ENCODE measurements at places on chromosomes 7 and 10.

DNA sequence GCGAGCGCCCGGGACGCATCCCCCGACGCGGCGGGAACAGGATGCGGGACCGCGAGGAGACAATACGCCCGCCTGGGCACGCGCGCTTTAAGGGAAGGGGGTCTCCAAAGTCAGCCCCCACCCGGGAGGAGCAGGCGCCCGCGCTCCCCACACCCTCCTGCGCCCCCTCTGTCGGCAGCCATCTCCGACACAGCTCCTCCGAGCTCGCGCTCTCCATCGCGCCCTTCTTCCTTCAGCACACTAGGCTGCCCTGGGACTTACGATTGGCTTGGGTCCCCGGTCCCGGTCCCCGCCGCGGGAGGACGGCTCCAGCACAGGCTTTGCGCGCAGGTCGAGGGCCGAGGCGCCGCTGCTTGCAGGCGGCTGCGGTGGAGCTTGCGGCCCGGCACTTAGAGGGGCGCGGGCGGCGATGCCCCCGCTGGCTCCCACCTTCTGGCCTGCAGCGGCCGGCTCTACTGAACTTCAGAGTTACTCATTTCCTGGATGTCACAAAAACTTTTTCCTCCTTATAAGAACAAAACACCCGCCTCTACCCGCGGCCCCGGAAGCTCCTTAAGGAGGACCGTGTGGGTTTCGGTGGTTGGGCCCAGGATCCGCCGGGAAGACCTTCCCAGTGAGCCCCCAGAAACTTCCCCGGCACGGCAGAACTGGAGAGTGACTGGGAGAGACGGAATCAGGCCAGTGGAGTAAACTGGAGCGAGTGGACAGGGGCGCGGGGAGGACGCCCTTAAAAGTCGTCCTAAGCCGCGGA is at the start of gene ITPRIP:
TSS of gene ITPRIP (minus strand) at position 481 of the 751 bp plus-strand sequence. CDS start 22,414 bp downstream, outside the sequence.
- peak; percentile 83 for DNase-seq

GRCh38 chr7:134702366-134703240 is 56.0 kb downstream of the BPGM start:
- no peak for DNase-seq

GRCh38 chr7:14351167-14351566 is 361.7 kb upstream of the ETV1 start:
- no peak for DNase-seq

DNA sequence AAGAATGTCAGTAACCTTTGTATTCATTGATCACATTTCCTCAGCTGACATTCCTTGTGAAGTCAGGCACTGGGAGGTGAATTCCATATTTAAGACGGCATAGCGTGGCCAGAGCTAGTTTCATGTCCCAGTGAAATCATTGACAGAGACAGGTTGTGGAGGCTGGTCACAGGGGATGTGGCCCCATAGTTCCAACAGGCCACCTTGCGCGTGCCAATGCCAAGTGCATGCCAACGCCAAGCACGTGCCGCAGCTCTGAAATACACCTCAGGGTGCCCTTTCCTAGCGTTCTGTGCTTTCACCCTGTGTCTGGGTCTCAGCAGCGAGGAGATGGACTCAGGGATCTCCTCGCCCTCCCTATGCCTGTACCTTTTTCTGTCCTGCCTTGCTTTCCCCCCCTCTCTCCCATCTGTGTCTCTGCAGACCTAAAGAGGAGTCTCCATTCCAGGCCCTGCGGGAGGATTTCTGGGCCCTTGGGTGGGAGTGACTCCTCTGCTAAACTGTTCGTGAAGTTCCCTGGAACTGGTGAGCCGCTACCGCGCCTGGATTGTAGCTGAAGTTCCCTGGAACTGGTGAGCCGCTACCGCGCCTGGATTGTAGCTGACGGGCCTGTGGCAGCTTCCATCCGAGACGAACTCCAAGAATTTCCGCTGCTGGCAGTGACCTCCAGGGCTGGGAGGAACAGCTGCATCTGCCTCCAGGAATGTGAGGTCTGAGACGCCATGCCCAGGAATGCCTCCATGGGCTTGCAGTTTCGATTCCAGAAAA is 19.7 kb downstream of the AQP1 start:
- no peak for DNase-seq

DNA sequence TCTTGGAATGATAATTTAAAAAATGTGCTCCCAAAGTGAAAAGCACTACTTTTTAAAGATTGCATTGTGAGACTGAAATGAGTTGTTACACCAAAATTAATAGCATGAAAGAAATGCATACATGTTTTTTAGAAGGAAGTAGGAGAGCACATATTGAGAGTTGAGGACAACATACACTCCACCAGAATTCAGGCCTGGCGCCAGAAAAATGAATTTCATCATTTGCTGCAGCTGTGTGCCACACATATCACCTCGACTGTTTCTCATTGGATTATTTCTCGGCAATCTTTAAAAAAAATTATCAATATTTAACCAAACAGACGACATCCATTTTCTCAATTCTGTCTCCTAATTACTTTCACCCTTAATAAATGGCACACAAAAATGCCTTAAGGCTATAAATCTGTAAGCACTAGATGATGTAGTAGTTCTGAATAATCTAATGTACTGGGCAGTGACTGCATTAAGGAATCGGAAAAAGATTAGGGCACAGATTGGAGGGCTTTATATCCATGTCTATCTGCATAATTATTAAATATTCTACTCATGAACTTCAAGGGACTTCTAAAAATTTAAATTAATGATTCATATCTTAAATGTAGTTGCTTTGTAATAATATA is 590.4 kb downstream of the NXPH1 start:
- no peak for DNase-seq

DNA sequence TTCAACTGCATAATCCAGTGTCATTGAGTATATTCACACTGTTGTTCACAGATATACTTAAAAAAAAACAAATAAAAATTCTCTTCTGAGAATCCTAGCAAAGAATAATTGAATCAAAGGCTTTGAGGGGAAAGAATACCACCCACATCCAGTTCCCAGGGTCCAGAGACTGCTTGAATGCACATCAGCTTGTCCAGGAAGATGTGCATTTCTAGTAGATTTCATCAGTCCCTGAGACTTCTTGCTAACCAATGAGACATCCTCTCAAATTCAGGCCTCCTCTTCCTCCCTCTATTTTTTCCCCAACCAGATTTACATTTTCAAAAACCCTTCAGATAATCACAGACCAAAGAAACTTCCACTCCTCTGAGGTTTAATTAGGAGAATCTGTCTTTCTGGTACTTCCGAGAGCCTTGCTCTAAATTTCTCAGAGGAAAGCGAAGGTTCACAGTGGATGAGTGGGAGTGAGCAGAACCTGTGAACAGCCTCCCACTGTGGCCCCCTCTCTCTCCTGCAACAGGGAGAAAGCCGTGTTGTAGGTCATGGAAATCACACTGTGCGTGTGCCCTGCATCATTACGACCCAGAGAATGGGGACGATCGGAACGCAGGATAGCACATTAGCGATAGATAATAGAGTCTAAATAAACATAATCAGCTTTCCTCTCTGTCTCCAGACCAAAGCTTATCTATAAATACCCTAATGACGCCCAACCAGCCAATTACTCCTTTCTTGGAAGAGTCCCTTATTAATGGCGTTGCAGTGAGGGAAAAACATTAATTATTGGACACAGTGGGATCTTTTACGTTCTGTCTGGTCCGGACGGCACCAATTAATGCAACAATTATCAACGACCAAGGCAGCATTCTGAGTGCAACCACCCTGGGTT is 212.5 kb downstream of the EMX2 start:
- DNase-seq: no peak

DNA sequence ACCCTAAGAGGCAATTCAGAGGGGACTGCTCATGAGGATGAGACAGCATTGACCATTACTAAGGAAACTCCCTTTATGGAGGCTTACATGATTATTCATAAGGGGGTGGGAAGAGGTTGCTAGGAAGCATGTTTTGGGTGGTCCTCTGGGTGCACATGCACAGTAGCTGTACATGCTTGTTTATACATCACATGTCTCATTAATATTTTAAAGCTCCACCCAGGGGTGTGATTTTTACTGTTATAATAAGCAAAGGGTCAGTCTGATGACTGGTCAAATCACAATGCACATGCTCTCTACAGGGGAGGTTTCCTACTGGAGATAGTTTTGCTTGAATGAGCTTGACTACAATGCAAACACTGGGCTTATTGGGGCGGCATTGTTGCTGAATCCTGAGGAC is 23.8 kb upstream of the PPP1R9A start:
- DNase-seq: no peak

- DNase-seq: no peak
Observed at GRCh38 chr10:17445400-17445998, 8.9 kb downstream of the ST8SIA6 start.

DNA sequence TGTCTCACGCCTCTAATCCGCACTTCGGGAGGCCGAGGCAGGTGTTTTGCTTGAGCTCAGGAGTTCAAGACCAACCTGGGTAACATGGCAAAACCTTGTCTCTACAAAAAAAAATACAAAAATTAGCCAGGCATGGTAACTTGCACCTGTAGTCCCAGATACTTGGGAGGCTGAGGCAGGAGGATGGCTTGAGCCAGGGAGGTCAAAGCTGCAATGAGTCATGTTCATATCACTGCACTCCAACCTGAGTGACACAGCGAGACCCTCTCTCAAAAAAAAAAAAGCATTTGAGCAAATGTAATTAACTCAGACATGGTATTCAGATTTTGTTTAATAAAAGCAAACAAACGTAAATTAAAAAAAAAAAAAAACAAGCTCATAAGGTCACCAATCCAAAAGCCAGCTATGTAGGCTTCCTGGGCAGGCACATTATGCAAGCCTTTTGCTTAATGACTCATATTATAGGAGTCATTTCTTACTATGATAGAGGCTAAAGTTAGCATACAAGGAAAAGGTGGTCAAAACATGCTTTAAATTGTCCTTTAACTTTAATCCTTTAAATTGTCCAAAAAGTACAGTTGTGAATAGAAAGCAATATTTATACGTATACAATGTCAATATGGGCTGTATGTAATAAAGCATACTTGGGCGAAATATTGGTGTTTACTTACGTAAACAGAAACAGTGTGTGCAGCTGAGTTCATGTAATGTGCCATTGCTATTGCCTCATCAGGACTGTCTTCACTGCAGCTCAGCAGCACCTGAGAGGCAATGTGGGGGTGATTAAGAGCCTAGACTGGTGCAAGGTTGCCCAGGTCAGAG is 13.0 kb downstream of the AKR1D1 start:
- DNase-seq: no peak

- DNase-seq: peak; percentile 14
Observed at GRCh38 chr7:117012284-117012683, 59.0 kb downstream of the ST7 start.

- no peak for DNase-seq
Observed at GRCh38 chr7:130207033-130207432, 627 bp upstream of the SSMEM1 start.

DNA sequence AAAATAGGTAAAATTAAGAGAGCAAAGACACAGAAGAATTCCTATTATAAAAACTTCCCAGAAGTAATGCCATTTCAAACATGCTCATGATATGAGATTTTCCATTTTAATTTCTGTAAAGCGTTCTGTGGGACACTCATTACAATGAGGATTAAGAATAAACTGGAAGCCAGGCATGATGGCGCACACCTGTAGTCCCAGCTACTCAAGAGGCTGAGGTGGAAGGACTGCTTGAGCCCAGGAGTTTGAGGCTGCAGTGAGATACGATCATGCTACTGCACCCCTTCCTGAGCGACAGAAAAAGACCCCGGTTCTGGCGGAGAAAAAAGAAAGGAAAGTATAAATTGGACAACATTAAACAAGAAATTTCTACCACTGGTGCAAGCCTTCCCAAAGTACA is 1.5 kb downstream of the DNA2 start:
- DNase-seq: no peak

DNA sequence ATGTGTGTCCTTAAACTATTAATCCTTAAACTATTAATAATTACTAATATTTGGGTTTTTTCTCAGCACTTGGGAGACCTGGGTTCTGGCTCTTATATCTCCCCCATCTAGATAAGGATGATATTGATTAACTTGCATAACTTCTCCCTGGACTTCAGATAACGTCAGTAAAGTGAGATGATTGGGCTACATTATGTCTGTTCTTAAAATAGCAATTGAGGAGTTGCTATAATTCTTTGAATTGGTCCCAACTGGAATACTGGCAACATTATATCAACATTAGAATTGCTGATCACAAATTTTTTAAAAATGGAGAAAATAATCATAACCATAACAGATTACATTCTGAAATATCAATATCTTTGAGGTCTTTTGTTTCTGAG is 1.9 kb downstream of the APBB1IP start:
- no peak for DNase-seq

GRCh38 chr7:753190-753589 is 26.1 kb upstream of the PRKAR1B start:
- DNase-seq: no peak

GRCh38 chr7:156049366-156049765 is 237.1 kb upstream of the SHH start:
- DNase-seq: no peak

GRCh38 chr7:13874783-13875182 is 114.7 kb downstream of the ETV1 start:
- DNase-seq: no peak

All from KBM-7 (cell line).